ENCODE measurements at places on chromosomes 2 and 18.

DNA sequence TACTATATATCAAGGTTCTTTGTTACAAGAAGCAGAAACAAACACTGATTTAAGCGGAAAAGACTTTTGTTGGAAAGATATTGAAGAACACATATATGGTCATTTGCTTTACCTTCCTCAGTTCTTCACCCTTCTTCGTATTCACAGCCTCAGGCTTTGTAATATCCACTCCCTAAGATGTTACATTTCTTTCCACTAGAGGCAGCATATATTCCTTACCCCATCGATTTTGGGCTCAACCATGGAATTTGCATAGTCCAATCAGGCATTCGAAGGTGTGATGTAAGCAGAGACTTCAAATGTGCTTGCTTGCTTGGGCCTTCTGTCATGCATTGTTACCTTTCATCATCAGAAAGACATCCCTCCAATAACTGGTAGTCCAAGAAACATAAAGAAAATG lies 287.4 kb downstream of the PID1 start:
- DNase-seq, result no peak
- no peak overlapping the region for H3K27ac ChIP-seq
- H3K4me3 ChIP-seq, result no peak overlapping the region
- no peaks in the 10 kb centered on the region for H3K36me3 ChIP-seq
- no peaks in the 10 kb centered on the region for H3K4me1 ChIP-seq
- H3K27me3 ChIP-seq, result no peaks in the 10 kb centered on the region

- H3K4me1 ChIP-seq, result peaks cover 38% of the 10 kb centered on the region
- peak; percentile 55 for DNase-seq
- no peak overlapping the region for H3K27ac ChIP-seq
Observed at GRCh38 chr2:219496825-219497494, 1.7 kb upstream of the GMPPA start.

DNA sequence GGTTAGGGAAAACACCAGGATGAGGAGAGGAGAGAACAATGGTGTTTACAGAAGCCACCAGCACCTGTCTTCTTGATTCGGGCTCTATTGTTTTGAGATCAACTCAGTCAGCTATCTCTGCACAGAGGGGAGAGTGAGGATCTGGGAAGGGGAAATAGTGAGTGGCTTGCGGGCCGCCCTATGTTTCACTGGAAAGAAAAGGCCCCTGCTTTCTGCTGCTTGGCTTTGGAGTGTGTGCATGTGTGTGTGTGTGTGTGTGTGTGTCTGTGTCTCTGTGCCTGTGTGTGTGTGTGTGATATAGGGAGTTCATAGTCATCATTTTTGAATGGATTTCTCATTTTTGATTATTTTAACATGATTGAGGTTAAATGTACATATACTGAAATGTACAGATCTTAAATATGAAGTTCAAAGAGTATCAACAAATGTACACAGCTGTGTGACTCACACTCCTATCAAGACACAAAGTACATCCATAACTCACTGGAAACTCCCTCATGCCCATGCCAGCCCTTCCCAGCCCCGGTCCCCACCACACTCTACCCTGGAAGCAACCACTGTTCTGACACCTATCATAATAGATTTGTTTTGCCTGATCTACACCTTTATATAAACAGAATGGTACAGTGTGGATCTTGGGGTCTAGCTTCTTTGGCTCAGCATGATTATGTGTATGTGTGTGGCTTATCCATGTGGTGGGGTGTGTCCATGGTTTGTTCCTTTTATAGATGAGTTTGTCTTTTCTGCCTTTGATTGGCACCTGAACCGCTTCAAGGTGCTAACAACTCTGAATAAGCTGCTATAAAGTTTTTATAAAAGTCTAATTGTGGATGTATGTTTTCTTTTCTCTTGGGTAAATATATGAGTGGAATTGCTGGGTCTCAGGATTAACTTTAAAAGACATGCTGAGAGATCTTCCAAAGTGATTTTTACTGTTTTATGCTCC lies 258.3 kb downstream of the SETBP1 start:
- no peaks in the 10 kb centered on the region for H3K27me3 ChIP-seq
- H3K4me1 ChIP-seq, result no peaks in the 10 kb centered on the region
- H3K36me3 ChIP-seq, result peaks cover 12% of the 10 kb centered on the region
- H3K4me3 ChIP-seq, result no peak overlapping the region

GRCh38 chr2:43452318-43452731 lies 143.5 kb downstream of the THADA start:
- no peaks in the 10 kb centered on the region for H3K4me1 ChIP-seq
- DNase-seq, result no peak
- H3K27me3 ChIP-seq, result no peaks in the 10 kb centered on the region

- no peak for DNase-seq
- no peaks in the 10 kb centered on the region for H3K4me1 ChIP-seq
- no peaks in the 10 kb centered on the region for H3K36me3 ChIP-seq
- no peak overlapping the region for H3K27ac ChIP-seq
- H3K27me3 ChIP-seq, result no peaks in the 10 kb centered on the region
- H3K4me3 ChIP-seq, result no peak overlapping the region
Observed at GRCh38 chr2:203584784-203585183, 49.7 kb upstream of the RAPH1 start.

- H3K27me3 ChIP-seq, result no peaks in the 10 kb centered on the region
- H3K4me3 ChIP-seq, result no peak overlapping the region
- no peaks in the 10 kb centered on the region for H3K36me3 ChIP-seq
- H3K27ac ChIP-seq, result no peak overlapping the region
- H3K4me1 ChIP-seq, result peaks cover 20% of the 10 kb centered on the region
Observed at GRCh38 chr18:74946646-74947375, 262.1 kb downstream of the PTGR3 start.

Measured in B cell (primary cell).